ENCODE measurements at places on chromosomes 2 and 18.

DNA sequence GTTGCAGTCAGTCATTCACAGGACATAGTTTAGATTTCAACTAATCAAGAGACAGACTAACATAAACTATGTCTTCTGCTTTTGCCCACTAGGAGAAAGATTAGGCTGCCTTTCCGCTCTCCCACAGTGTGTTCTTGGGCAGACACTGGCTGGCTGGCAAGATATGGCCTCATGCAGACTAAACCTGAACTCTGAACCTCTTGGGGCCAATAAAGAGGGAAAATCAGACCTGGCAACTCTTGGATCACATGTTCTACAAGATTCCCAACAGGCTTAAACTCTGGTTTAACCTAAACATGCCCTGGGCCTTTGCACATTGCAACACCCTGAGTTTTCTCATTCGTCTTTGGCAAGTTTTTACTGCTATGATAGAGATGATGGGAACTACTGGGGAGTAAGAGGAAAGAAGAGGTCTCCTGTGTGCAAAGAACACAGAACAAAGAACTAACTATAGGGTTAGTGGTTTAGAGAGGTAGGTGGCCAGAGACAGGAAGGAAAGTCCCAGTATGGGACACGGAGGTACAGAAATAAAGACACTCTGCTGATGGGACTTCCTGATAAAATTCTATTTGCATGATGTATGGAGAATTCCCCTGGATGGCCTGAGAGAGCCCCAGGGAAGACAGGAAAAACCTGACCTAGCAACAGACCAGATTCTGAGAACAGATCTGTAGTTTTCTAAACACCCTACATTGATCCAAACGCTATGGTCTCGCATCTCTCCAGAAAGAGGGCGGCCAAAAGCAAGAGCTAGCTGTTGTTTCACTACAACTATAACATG, 2.0 kb upstream of the ATRAID start:
- no peak for DNase-seq

- DNase-seq = no peak
Observed at GRCh38 chr2:109238580-109238979, 109.6 kb downstream of the SH3RF3 start.

DNA sequence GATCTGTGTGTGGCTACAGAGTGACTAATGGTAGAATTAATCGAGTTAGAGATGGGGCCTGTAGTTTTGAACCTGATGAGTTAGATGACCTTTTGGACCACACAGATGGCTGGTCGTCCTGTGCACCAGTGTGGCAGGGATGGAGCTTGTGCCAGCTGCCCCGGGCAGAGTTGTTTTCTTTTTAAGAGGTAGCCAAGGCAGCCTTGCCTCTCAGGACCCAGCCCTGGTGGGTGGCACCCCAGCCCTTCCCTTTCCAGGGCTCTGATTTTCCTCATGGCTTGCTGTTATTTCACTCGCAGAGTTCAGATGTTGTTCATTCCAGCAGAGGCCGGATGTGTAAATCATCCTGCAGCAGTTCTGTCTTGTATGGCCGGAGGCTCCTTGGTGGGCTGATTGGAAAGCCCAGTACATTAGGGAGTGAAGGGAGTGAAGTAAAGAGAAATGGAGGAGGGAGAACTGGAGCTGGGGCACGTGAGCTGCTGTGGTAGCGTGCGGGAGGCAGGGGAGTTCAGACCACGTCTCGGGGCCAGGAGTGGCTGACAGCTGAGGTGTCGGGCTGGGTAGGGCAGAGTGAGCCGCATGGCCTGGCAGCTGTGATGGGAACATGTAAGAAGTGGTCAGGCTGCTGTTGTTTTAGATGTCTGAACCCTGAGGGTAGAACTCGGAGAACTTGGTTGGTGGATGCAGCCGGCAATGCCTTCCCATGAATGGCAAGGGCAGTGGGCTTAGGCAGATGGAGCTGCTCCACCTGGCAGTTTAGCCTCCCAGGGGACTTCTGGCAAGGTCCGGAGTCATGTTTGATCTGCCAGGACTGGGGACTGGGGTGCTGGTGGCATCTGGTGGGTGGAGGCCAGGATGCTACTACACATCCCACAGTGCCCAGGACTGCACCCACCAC, 28.8 kb downstream of the ASAP2 start:
- DNase-seq = no peak

- DNase-seq = no peak
Observed at GRCh38 chr2:59888015-59888414, 665.4 kb downstream of the BCL11A start.

DNA sequence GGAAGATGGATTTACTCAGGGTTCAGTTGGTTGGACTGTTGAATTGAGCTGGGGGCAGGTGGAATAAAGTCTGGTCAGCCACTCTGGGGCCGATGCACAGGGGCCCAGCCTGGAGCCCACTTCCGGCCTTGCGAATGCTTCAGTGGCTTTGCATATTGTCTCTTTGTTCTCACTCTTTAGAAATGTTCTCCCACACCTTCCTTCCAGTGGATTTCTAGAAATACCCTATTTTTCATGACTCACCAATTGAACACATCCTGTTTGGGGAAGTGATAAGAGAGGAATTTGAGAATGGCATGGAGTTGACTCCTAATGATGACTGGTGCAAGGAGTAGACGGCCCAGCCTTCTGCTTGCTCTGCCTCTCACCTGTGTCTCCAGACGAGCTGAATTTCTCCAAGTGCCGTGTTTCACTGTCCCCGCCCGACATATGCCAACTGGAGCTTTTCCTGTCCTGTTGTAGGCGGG, 28.1 kb downstream of the ASAP2 start:
- DNase-seq = peak; percentile 81

- no peak for DNase-seq
Observed at GRCh38 chr2:227534714-227535113, 62.8 kb downstream of the AGFG1 start.

DNA sequence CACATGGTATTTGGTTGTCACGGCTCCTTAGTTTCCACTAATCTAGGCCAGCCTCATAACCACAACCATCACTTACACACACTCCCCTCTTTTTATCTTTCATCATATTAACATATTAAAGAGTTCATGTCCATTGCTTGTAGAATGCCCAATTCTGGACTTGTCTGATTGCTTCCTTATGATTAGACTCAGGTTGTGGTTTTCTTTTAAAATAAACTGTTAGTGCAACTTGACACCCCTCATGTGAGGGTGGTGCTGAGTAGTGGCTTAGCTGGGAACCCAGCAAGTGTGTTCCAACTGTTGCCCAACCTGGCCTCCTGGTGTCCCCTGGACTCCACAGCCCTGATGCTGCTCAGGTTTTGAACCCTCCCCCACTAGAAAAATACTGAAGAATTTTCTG, 20.1 kb upstream of the CD207 start:
- DNase-seq = no peak

- DNase-seq = peak; percentile 41
Observed at GRCh38 chr18:36757081-36757480, 71.7 kb downstream of the TPGS2 start.

DNA sequence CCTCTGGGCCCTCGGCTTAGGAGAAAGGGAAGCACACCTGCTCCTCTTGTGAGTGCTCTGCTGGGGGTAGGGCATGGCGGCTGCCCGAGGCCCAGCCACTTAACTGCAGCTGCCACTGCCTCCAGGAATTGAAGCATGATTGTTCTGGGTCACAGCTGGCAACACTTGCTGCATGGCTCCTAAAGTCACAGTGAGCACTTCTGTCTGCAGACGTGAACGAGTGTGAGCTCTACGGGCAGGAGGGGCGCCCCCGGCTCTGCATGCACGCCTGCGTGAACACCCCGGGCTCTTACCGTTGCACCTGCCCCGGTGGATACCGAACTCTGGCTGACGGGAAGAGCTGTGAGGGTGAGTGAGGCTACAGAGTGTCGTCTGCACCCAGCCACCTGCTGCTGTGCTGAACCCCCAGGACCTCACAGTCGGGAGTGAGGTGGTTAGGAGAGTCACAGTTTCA, 44.4 kb downstream of the FBLN7 start:
- no peak for DNase-seq

DNA sequence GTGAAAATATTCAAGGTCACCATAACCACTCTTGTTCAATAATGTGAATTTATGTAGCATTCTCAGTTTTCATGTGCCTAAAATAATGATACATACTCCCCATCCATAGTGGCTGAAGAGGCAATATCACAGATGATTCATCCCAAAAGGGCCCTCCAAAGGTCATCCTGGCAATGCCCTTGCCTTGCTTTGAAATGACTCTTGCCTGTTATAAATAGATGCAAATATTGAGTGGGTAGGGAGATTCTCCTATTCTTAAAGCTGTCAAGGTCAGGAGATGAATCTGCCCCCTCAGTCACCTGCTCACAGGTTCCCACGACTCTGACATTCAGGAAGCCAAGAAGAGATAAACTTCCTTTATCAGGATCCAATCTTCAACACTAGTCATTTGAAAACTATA, 490.5 kb downstream of the TNS1 start:
- no peak for DNase-seq

All from G401 (cell line).